ENCODE measurements at places on chromosomes 6 and 20.

DNA sequence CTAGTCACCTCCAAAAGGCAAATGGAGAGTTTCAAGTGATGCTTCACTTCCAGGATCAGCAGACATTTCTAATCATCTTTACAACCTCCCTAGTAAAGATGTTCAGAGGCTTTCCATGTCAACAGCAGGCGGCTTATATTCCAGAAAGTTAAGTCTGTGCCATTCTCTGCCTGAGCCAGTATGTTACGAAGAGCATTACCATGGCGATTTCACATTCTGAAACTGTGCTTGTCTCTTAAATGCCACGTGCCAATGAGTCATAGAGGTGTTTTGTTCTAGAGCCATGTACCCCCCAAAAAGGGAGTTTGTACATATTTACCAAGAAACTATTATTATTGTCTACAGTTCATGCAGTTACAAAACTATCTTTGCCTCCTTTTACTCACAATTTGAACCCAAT lies 319.5 kb downstream of the FOXA2 start:
- no peak for DNase-seq

DNA sequence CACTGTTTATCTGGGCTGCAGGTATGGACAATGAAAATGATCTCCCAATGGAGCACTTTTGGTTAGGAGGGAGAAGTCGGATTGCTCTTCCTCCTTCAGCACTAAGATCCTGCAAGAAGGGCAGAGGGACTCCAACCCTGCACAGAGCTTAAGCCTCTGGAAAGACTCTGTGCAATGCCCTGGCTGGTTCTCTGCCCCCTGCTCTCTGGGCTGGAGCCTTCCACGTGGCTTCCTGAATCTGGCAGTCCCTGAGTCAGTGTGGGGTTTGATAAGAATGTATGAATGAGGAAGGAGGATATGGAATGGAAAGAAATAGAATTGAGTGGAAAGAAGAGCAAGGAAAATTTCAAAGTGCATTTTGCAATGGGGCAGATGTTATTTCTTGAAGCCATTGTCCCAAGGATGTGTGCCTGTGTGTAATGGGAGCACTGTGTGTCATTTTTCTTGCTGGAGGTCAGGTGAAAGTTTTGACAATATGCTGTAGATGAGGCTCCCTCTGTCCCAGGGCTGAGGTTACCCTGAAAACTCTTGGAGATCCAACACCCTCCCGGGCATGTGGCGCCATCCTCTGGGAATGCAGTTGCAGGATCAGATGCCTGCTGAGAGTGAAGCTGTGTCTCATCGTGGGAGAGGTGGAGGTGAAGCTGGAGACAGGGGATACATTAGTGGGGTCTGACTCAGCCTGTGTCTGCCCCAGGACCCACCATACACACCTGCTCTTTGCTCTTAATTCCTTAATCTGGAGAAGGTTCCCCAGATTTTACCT lies 16.3 kb upstream of the CST9L start:
- DNase-seq, result no peak

- DNase-seq, result no peak
These were observed 19.7 kb downstream of the CGA start for GRCh38 chr6:87075168-87075567.

- DNase-seq, result no peak
These were observed 44.5 kb downstream of the RAB44 start for GRCh38 chr6:36742146-36742545.

DNA sequence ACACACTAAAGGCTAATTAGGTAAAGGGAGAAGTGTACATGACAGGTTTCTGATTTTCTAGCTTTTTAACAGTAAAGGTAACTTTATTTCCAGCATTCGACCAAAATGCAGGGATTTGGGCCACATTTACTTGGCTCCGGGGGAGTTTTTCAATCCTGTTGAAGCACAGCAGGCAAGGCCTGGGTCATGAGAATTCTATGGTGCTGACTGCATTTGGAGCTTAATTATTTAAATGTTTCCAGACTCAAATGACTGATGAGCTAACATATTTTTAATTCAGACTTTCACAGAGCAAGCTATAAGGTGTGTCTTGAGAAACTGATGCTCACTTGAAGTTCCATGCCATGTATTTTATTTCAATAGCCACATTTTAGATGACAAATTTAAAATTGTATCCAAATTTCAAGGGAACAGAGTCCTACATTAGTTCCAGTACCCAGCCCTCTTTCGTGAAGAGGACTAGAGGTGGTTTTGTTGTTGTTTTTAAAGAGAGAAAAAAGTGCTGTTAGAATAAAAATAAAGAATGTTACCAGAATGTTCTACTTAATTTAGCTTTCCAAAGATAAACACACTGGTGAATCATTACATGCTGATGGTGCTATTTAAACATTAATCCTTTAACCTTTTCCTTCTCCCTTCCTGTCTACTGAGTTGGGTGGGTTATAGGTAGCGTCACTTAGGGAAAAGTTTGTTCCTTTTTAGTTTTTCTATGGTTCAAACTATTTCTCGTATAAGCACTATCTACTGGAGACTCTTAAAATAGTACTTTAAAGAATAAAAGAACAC lies 82.3 kb upstream of the PHACTR2 start:
- no peak for DNase-seq

Measured in RKO (cell line).